ENCODE measurements at places on chromosomes 16 and 17. TPM values are rescaled to one million over a fixed set of nuclear protein-coding genes. Genes with fewer than 3 reads are reported as not detected.

Gene WNK4
- 0.10 TPM for total RNA-seq

Gene C1QL1
- total RNA-seq: not detected

Gene USP43
- 0.12 TPM for total RNA-seq

Gene CCL8
- total RNA-seq: not detected

Gene ZSCAN10
- not detected for total RNA-seq

Gene SUZ12
- 38.2 TPM for total RNA-seq

Gene CBX8
- total RNA-seq: 4.0 TPM

DNA sequence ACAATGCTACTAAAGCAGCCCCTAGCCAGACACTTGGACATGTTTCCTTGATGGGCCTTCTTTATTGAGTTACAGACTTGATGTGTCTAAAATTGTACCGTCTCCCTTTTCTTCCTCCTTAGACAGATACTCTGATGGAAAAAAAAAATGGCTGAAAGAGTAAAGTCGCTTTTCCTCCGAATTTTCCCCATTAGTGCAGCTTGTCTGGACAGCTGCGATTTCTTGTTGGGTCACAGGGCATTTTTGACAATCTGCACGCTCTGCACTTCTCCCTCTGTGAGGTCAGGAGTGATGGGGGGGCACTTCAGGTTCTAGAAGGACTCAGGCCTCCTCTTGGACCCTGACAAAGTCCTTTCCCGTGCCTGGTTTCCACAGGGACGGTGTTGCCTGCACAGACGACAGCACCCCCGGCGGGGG, 968 bp upstream of the PRKAR1A start:
- no peaks in the 10 kb centered on the region for H3K27me3 ChIP-seq
- no peak for DNase-seq
- peak overlapping the region; percentile 82 for H3K4me3 ChIP-seq
- peaks cover 31% of the 10 kb centered on the region for H3K36me3 ChIP-seq
- H3K4me1 ChIP-seq: peaks cover 37% of the 10 kb centered on the region

- H3K4me3 ChIP-seq: no peak overlapping the region
- H3K27ac ChIP-seq: no peak overlapping the region
- no peaks in the 10 kb centered on the region for H3K36me3 ChIP-seq
- no peaks in the 10 kb centered on the region for H3K4me1 ChIP-seq
Measured at GRCh38 chr16:9334103-9334502, 242.7 kb downstream of the HAPSTR1 start.

GRCh38 chr16:4052096-4052495, 64.1 kb downstream of the ADCY9 start:
- no peak for DNase-seq
- no peak overlapping the region for H3K4me3 ChIP-seq
- no peaks in the 10 kb centered on the region for H3K36me3 ChIP-seq
- no peak overlapping the region for H3K27ac ChIP-seq
- H3K27me3 ChIP-seq: peaks cover 2% of the 10 kb centered on the region
- no peaks in the 10 kb centered on the region for H3K4me1 ChIP-seq

DNA sequence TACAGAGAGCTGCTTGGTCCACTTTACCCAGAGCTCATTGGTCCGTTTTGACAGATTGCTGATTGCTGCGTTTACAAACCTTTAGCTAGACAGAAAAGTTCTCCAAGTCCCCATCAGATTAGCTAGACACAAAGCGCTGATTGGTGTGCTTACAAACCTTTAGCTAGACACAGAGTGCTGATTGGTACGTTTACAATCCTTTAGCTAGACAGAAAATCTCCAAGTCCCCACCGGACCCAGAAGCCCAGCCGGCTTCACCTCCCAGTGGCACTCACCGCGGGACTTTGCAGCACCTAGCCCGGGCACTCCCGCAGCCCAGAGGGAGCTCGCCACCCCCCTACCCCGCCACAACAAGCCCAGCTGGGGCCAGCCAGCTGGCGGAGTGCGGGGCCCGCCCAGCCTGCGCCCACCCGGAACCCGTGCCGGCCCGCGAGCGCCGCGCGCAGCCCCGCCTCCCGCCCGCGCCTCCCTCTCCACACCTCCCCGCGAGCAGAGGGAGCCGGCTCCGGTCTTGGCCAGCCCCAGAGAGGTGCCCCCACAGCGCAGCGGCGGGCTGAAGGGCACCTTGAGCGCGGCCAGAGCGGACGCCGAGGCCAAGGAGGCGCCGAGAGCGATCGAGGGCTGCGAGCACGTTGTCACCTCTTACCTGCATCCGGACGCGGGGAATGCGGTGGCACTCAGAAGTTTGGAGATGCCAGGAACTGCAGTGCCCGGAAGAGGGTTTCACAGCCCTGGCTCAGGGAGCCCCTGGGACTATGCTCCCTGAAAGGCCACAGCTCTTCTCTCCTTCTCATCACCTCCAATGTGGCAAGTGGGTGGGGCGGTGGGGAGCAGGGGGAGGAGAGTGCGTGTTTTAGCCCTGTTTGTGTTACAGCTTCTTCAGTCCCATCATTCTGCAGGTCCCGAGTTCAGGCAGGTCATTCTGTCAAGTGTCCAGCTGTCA, 1504.5 kb downstream of the CDH11 start:
- H3K36me3 ChIP-seq: no peaks in the 10 kb centered on the region
- H3K4me3 ChIP-seq: no peak overlapping the region
- no peaks in the 10 kb centered on the region for H3K4me1 ChIP-seq
- H3K27ac ChIP-seq: no peak overlapping the region
- DNase-seq: no peak
- no peaks in the 10 kb centered on the region for H3K27me3 ChIP-seq

- no peak overlapping the region for H3K4me3 ChIP-seq
- no peaks in the 10 kb centered on the region for H3K36me3 ChIP-seq
- H3K4me1 ChIP-seq: no peaks in the 10 kb centered on the region
- DNase-seq: no peak
- no peaks in the 10 kb centered on the region for H3K27me3 ChIP-seq
Measured at GRCh38 chr16:64452446-64452845, 669.4 kb downstream of the CDH11 start.

- no peak overlapping the region for H3K27ac ChIP-seq
- no peaks in the 10 kb centered on the region for H3K27me3 ChIP-seq
- H3K36me3 ChIP-seq: no peaks in the 10 kb centered on the region
- no peaks in the 10 kb centered on the region for H3K4me1 ChIP-seq
- H3K4me3 ChIP-seq: no peak overlapping the region
Measured at GRCh38 chr17:17536702-17537101, 40.5 kb upstream of the RASD1 start.

DNA sequence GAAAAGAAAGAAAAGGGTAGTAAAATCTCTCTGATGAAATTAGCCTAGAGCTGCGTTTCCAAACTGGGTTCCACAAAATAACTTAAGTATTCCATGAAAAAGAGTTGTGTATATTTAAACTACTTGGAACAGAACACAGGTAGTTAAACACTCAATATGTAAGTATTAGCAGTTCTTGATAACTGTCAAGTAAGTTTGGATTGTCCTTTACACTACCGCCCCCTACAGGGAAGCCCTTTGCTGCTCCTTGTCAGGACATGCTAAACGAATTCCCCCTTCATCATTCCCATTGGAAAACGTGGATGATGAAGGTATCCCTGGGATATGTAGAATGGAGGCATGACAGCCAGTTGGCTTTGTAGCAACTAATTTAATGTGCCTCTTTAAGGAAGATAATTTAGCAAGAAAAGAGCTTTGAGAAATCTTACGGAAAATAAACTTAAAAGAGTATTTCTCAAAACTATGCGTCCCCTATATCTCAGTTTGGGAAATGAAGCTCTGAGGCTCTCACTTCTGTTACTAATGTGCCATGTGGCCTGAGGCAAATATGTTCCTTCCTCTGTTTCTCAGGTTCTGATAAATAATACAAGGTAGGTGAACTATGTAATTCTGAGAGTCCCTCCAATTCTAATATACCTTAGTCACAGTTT, 18.8 kb downstream of the NCBP3 start:
- peaks cover 70% of the 10 kb centered on the region for H3K36me3 ChIP-seq
- no peak overlapping the region for H3K4me3 ChIP-seq
- H3K27me3 ChIP-seq: no peaks in the 10 kb centered on the region
- H3K4me1 ChIP-seq: peaks cover 1% of the 10 kb centered on the region

DNA sequence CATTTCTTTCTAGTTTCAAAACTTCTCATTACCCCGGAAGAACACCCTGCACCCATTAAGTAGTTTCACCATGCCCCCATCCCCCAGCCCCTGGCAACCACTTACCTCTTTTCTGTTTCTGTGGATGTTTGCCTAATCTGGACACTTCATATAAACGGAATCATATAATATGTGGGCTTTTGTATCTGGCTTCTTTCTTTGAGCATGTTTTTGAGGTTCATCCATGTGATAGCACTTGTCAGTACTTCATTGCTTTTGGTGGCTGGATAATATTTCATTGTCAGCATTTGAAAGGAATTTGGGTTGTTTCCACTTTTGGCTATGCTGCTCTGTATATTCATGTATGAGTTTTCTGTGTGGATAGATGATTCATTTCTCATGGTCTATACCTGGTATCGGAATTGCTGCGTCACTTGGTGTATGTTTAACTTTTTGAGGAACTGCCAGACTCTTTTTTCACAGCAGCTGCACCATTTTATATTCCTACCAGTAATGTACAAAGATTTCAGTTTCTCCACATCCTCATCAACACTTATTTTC, 30.0 kb upstream of the SLC5A10 start:
- peaks cover 70% of the 10 kb centered on the region for H3K4me1 ChIP-seq
- peak overlapping the region; percentile 79 for H3K4me3 ChIP-seq
- no peak for DNase-seq
- H3K27ac ChIP-seq: peak overlapping the region; percentile 95
- H3K27me3 ChIP-seq: no peaks in the 10 kb centered on the region

GRCh38 chr16:85969591-85969990, 70.6 kb downstream of the IRF8 start:
- no peaks in the 10 kb centered on the region for H3K36me3 ChIP-seq
- no peak for DNase-seq

- peaks cover 2% of the 10 kb centered on the region for H3K27me3 ChIP-seq
- H3K27ac ChIP-seq: no peak overlapping the region
- no peak overlapping the region for H3K4me3 ChIP-seq
- DNase-seq: no peak
- no peaks in the 10 kb centered on the region for H3K4me1 ChIP-seq
Measured at GRCh38 chr16:54526916-54527315, 240.3 kb upstream of the IRX3 start.

DNA sequence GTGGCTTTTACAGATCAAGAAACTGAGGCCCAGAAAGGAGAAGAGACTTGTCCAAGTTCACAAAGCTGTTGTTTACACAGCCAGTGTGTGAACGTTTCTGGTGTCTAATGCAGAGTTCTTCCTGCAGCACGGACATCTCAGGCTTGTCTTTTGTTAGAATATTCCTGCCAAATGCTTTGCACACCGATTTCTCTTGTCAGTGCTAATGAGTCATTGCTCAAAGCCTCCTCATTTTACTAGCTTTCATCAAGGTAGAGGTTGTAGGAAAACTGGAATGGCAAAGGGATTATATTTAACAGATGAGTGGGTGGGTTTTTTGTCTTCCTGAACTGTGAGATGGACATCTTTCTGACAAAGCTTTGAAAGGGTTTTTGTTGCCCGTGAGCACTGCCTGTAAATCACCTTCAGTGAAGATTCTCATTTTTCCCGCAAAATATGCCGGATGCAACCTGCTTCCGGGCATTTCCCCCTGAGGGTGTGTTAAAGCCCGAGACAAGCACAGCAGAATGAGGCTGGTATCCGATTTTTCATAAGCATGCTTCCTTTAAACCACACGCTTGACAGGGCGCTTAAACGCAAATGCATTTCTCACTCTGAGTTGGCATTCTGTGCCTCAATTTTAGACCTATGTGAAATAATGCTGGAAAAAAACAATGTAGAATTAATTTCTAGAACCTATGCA, 14.7 kb downstream of the PMM2 start:
- H3K27ac ChIP-seq: no peak overlapping the region
- H3K27me3 ChIP-seq: no peaks in the 10 kb centered on the region
- H3K4me3 ChIP-seq: no peak overlapping the region
- no peak for DNase-seq
- peaks cover 87% of the 10 kb centered on the region for H3K36me3 ChIP-seq

DNA sequence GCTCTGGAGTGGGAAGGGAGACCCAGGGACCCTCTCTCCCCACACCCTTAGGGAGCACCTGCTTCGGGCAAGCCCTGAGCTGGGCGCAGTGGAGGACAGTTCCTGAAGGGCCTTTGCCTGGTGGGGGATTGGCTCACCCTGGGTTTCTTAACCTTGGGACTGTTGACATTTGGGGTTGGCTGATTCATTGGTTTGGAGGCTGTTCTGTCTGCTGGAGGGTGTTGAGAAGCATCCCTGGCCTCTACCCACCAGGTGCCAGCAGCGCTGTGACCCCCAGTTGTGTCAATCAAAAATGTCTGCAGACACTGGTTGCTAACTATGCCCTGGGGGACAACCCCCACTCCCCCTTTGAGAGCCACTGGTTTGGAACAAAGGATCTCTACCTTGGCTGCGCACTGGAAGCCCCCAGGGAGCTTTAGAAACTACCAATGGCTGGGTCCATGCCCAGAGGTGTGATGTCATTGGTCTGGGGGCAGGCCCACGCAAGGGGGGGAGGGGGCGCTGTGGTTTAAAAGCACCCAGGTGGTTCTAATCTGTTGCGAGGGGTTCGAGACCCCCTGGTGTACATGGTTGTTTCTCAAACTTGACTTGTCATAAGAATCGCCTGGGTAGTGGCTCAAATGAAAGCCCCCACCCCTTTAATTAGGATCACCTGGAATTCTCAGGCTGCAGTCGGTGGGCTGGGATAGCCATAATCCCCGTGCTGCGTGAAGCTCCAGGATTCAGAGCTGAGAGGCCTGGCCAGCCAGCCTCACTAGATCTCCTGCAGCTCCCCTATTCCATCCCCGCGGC, 151.9 kb upstream of the GSE1 start:
- H3K36me3 ChIP-seq: no peaks in the 10 kb centered on the region
- DNase-seq: no peak
- H3K27me3 ChIP-seq: peaks cover 44% of the 10 kb centered on the region
- H3K4me1 ChIP-seq: peaks cover 14% of the 10 kb centered on the region
- H3K27ac ChIP-seq: no peak overlapping the region
- H3K4me3 ChIP-seq: no peak overlapping the region

- no peaks in the 10 kb centered on the region for H3K36me3 ChIP-seq
- no peak overlapping the region for H3K4me3 ChIP-seq
- no peak overlapping the region for H3K27ac ChIP-seq
- peaks cover 1% of the 10 kb centered on the region for H3K4me1 ChIP-seq
- peaks cover 4% of the 10 kb centered on the region for H3K27me3 ChIP-seq
- no peak for DNase-seq
Measured at GRCh38 chr16:85034591-85035433, 7.2 kb downstream of the KIAA0513 start.

- peak overlapping the region; percentile 41 for H3K27ac ChIP-seq
- DNase-seq: no peak
- no peaks in the 10 kb centered on the region for H3K36me3 ChIP-seq
- peak overlapping the region; percentile 66 for H3K4me3 ChIP-seq
- no peaks in the 10 kb centered on the region for H3K27me3 ChIP-seq
- H3K4me1 ChIP-seq: peaks cover 83% of the 10 kb centered on the region
Measured at GRCh38 chr17:32518646-32519227, 31.9 kb downstream of the CDK5R1 start.

- no peak for DNase-seq
- H3K36me3 ChIP-seq: peaks cover 3% of the 10 kb centered on the region
- no peaks in the 10 kb centered on the region for H3K27me3 ChIP-seq
- H3K4me1 ChIP-seq: peaks cover 23% of the 10 kb centered on the region
- H3K27ac ChIP-seq: peak within 1 kb of the TSS; percentile 85
Measured at GRCh38 chr17:28370035-28370743, at the start of gene VTN. VTN (minus strand) TSS chr17:28370307; CDS start chr17:28370203, 104 bp downstream.

- no peaks in the 10 kb centered on the region for H3K4me1 ChIP-seq
- H3K36me3 ChIP-seq: no peaks in the 10 kb centered on the region
- no peak for DNase-seq
- H3K27me3 ChIP-seq: peaks cover 2% of the 10 kb centered on the region
- H3K4me3 ChIP-seq: no peak overlapping the region
Measured at GRCh38 chr16:77856438-77857160, 68.2 kb downstream of the VAT1L start.

Measured in activated B cell treated with CpG ODN at 0.5 μM for 24 hours (primary cell).